ENCODE measurements at places on chromosomes 6 and 20.

GRCh38 chr20:1825507-1825906, 69.7 kb upstream of the SIRPA start:
- no peak for DNase-seq

DNA sequence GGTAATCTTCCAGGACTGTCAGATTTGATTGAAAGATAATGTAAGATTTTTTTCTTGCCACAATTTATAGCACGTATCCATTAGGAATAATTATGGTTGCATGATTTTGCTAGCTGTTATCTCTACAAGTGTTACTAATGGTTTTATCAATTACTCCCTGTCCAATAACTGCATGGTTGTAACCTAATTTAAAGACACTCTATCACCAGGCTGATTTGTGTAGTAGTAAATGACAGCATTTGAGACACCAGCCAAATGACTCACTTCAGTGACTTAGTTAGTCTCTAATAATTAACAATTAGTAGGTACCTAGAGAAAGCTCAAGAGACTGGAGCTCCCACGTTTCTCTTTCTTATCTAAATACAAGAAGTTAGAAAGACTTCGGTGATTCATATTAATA, 453.8 kb upstream of the POU3F2 start:
- DNase-seq: no peak

DNA sequence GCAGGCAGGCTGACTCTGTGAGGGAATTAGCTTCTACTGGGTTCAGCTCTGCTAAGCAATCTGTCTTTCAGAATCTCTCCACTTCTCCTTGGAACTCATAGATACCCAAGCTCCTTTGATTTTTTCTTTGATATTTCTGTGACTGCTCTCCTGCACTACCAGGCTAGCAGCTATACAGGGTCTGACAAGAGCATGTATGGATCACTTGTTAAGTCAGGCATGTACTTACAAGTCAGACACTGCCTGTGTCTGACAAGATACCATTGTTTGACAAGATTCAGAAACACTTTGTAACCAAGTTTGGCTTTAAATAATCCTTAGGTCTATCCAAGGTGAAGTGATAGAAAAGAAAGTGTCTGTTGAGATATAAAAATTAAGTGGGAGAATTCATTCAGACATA, 79.5 kb downstream of the SESN1 start:
- no peak for DNase-seq

DNA sequence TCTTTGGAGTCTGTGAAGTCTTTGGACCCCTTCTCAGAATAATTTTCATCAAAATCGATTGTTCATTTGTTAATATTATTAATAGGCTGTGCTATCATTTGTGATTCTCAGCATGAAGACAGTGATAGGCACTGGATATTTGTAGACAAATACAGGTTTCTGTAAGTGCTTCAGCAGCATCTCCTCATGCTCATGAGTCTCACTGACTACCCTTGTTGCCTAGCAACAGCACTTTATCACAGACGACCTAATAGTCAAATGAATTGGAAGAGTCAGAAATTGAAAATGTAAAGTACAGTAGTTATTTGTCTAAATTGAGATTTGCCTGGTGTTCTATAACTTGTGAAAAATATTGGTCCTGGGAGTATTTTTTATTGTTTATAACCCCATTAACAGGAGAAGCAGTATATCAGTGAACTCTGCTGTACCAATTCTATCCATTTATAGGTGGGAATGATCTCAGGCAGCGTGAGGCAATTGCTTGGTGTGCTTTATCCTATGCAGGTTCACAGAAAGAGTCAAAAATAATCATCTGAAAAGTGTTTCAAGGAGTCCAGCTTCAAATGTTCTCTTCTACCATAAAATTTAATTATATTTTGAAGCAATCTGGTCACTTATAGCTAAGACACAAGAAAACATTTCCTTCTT, 684.6 kb downstream of the RFPL4B start:
- DNase-seq: no peak

- no peak for DNase-seq
These were observed 93.7 kb upstream of the ATXN1 start for GRCh38 chr6:16854986-16855385.

DNA sequence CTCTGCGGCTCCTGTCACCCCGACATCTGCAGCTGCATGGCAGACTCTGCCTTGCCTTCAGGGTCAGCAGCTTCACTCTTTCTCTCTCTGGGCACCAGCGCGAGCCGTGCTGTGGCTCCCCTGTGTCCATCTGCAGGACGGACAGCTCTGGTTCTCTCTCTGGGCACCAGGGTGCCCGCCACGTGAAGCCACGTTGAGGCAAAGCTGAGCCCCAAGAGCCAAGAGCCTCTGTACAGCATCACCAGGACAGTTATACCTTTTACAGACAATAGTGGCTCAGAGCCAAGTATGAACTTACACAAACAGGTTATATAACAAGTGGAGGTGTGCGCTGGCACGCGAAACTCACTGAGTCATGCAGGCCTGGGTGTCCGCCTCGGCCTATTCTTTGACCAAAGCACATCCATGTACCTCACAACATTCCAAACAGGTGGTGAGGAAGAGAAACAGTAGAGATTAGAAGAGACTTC, 50.8 kb downstream of the FAM50B start:
- DNase-seq: no peak

- no peak for DNase-seq
These were observed 3.9 kb downstream of the NFS1 start for GRCh38 chr20:35695245-35695749.

DNA sequence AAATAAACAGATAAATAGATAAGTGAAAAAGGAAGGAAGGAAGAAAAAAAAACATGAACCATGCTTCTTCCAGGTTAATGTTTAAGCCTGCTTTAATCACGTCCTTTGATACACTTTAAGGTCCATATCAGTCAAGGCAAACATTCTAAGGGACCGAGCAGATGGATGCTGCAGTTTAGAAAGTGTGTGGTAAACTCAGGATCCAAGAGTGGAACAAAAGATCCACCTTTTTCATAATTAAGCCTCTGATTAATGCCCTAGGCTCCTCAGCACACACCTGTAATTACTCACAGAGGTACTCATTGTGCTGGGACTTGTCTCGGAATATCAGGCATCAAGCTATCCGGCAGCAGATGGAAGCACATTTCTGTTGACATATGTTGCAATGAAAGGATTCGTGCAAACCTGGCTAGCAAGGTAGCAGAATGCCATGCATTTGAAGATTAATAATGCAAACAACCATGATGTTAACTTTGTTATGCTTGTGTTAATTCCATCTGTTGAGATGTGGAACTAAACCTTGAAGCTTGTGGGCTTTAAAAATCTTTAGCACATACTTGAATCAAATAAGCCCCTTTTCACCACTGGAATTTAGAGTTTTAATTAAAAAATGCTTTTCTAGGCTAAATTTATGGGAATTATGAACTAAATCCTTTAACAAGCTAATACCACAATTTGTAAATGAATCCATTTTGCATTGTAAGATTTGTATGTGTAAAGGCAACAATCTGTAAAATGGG, 163.7 kb downstream of the RALGAPA2 start:
- DNase-seq: no peak

GRCh38 chr6:118931436-118931835, 3.5 kb downstream of the MCM9 start:
- DNase-seq: no peak

- DNase-seq: no peak
These were observed 15.0 kb downstream of the FITM2 start for GRCh38 chr20:44296011-44296410.

GRCh38 chr20:35503841-35504561, 25.5 kb downstream of the C20orf173 start:
- DNase-seq: no peak

GRCh38 chr6:42320762-42321161, 103.1 kb upstream of the MRPS10 start:
- no peak for DNase-seq

DNA sequence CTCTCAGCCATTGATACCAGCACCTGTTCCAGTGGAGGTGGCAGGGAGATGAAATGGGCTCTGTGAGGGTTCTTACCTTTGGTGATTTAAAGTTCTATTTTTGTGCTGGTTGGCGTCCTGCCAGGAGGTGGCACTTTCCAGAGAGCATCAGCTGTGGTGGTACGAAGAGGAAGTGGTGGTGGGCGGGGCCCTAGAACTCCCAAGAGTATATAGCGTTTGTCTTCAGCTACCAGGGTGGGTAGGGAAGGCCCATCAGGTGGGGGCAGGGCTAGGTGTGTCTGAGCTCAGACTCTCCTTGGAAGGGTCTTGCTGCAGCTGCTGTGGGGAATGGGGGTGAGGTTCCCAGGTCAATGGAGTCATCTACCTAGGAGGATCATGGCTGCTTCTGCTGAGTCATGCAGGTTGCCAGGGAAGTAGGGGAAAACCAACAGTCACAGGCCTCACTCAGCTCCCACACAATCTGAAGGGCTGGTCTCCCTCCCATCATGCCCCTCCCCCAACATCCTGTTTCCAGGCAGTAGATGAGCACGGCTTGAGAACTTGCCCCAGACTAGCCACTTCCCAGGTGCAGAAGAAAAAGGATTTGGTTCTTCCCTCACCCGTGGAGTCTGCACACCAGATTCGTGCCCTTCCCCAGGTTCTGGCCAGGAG, 46.6 kb downstream of the MOXD1 start:
- DNase-seq: no peak

GRCh38 chr6:37630281-37630799, 67.3 kb downstream of the MDGA1 start:
- DNase-seq: no peak

DNA sequence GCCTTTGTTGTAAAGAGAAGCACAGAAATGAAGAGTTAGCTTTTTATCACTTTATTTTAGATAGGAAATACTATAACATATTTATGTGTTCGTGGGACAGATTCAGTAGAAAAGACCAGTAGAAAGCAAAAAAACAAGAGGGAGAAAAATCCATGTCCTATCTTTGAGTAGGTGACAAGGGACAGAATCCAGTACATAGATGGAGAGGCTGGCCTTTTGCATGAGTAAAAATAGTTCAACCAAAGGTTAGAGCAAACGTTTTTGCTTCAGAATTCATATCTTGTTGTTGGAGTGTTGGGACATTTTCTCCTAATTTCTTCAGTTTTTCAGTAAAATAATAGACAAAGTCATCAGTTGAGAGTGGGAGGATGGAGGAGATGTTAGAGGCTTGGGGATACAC, 19.6 kb upstream of the FAM83B start:
- DNase-seq: no peak

DNA sequence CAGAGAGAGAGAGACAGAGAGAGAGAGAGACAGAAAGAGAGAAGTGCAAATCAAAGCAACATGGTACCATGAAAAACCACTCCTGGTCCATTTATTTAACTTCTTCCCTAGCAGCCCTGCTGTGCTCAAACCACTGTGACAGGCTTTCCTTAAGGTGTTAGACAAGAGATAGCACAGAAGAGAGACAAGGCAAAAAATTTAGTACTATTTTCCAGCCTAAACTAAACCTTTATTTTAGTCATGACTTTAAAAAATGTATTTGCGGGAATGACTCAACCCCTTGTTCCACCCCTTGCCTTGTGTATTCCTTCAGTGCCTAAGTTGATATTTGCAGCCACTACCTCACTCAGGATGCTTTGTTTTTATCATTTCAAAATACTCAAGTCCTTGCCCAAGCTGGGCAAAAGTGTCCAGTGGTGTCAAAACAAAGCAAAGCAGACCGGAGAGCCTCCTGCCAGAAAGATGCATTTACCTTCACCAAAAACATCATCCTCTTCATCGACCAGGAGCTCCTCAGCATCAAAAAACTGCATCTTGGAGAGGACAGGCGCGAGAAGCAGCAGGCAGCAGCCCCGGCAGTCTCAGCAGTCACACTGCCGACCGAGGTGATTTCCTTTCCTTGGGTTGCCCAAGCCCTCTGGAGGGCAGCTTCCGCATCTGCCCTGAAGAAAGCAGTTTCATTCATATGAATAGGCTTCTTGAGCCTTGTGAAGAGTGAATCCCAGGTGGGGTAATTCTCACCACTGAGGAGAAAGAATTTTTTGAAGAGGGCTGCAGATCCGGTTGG, at the start of gene RIPOR2:
TSS of gene RIPOR2 (minus strand) at position 595 of the 787 bp plus-strand sequence. CDS start at position 533, 62 bp downstream.
- DNase-seq: peak; percentile 53

- no peak for DNase-seq
These were observed 131.8 kb downstream of the SCML4 start for GRCh38 chr6:107692351-107692750.

DNA sequence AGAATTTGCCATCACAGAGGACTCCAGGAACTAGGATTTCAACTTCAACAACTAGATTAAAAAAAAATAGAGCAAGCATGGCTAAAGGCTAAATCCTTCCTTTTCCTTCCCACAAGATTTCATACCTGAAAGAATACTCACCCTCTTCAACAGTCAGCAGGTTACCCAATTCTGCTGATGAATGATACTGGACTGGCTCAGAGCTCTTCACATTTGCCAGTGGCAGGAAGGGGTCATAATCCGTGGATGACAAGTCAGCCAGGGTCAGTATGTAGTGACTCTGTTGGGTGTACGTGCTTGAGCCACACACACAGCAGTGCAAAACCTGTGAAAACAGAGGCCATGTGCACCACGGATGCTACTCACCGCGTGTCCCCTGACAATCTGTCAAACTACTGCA, 152.9 kb downstream of the INSM1 start:
- no peak for DNase-seq

DNA sequence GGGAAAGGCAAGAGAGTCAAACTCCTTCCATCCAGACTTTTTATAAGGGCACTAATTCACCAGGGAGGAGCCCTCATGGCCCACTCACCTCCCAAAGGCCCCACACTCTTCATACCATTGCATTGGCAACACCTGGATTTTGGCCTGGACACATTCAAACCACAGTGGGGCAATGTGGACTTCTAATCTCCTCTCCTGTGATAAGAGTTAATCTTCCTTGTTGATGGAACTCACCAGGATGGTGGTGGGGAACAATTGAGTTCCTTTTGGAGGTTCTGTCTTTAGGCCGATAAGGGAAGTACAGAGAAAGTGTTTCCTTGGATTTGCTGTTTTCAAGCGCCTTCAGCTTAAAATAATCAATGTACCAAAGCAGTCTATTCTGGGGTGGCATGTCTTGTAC, 268.7 kb downstream of the CD83 start:
- no peak for DNase-seq

GRCh38 chr20:35297740-35298139, 5.5 kb upstream of the FAM83C start:
- no peak for DNase-seq

DNA sequence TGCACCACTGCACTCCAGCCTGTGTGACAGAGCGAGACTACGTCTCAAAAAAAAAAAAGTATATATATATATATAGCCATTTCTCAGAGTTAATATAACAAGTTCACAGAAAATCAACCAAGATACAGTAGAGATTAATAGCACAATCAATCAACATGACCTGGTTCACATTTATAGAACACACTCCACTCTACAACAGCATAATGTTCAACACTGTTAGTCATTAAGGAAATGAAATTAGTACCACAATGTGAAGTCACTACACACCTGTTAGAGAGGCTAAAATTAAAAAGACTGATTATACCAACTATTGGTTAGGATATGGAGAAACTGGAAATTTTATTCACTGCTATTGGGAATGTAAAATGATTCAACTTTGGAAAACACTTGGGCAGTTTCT, 387.7 kb downstream of the QKI start:
- DNase-seq: no peak

GRCh38 chr6:137224799-137225198, 5.6 kb upstream of the IFNGR1 start:
- DNase-seq: no peak

- DNase-seq: no peak
These were observed 11.4 kb upstream of the RNF146 start for GRCh38 chr6:127255286-127255685.
